ENCODE measurements at places on chromosomes 5 and 9.

DNA sequence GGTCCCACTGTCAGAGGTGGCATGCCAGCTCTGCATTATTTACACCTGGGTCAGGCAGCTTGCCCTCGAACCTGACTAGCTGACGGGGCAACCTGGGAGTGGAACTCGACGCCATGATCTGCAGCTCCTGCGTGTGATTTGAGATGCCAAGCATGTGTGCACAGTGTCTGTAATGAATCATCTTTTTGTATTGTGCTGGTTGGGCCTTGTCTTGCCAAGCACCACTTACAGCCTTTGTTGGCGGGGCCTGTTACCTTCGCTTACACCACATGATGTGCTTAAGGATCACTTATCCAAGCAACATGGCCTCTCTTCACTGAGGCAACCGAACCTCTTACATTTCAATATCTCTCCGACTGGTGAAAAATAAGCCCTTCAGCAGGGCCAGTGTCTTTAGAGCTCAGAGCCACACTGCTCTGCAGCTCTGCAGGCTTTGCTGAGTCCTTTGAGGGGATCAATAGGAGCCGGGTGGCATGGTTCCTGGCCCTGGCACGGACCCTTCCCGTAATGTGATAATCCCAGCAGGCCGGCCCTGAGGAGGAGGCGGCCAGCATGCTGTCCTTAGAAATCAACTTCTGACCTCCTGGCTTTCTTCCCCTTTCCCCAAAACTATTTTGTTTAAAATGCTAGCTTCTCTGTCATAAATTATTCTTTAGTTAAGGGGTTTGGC is 297.7 kb upstream of the CD180 start:
- DNase-seq = peak; percentile 82

DNA sequence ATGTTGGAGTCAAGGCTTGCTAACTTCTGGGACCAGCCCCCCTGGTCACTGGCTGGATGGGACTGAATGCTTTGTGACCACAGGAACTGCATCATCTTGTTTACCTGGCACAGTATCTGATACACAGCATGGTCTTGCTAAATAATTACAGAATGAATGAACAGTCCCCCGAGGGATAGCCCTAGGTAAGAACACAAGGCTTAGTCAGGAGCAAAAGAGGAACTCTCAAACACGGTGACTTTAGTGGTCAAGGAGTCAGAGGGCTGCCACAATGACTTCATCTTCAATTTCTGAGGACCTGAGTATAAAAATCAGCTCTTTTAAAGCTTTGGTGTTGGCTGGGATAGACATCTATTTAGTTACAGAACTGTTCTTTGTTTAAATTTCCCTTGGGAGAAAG is 15.1 kb upstream of the CXCL14 start:
- DNase-seq = no peak

DNA sequence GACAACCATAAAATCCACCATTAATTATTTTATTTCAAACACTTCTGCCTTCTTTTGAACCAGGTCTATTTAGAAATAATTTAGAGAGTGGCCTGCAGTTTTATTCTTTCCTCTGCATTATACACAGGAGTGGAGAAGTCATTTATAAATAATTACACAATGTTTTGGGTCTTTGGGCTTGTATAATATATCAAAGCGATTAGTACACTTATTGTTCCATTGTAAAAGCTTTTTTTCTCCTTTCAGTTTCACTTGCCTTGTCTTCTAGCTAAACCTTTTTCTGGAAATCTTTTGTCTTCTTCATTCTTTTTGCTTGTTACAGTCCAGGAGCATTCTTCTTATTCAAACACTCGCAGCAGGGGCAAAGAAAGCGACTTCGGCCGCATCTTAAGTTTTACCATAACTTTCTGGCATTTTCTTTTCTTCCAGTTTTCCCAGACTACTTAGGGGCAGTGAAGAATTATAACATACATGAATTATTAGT is 7.3 kb upstream of the NEUROG1 start:
- DNase-seq = no peak

DNA sequence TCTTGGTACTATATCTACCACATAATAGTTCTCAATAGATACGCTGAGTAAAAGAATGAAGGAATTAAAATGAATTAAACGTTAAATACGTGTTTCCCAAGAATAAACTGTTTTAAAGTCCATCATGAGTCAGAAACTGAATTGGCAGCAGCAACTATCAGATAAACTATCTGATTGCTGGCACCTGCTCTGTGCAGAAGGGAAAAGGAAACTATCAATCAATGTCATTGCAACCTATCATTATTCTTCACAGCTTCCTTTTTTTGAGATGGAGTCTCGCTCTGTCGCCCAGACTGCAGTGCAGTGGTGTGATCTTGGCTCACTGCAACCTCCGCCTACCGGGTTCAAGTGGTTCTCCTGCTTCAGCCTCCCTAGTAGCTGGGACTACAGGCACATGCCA is 8.8 kb upstream of the WDR36 start:
- DNase-seq = no peak

- no peak for DNase-seq
These were observed 225.0 kb downstream of the AOPEP start for GRCh38 chr9:94951324-94952135.

- peak; percentile 66 for DNase-seq
These were observed 21.2 kb downstream of the DYNC2I2 start for GRCh38 chr9:128635266-128636023.

DNA sequence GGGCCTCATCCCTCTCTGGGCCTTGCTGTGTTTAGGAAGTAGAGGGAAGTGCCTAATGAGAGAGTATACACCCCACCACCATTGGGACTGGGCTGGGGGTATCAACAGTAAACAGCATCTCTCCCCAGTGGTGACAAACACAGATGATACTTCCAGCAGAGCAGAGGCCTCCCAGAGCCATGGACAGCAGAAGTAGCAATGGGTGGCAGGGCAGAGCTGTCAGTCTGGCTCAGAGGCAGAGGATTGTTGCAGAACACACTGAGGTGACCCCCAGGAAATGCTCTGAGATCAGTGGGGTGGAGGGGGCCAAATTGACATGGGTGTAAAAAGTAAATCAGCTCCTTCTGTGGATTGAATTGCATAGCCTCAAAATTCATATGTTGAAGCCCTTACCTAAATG is 12.1 kb upstream of the P4HA2 start:
- no peak for DNase-seq

DNA sequence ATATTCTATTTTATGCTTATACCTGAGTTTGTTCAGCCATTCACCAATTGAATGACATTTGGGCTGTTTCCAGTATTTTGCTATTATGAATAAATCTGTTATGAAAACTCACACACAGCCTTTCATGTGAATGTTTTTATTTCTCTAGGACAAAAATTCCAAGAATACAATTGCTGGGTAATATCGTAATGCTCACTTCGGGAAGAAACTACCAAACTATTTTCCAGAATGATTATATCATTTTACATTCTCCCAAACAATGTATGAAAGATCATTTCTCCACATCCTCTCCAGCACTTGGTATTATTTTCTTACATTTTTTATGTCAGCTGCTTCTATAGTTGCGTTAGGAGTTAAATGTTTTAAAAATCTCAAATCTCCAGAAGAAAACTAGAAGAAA is 58.3 kb upstream of the LHFPL2 start:
- DNase-seq = no peak

GRCh38 chr9:100394816-100395215 is 32.1 kb upstream of the MSANTD3 start:
- no peak for DNase-seq

- DNase-seq = no peak
These were observed 114.2 kb upstream of the CACNA1B start for GRCh38 chr9:137763271-137763955.

GRCh38 chr5:76365561-76365960 is 37.5 kb upstream of the IQGAP2 start:
- no peak for DNase-seq

DNA sequence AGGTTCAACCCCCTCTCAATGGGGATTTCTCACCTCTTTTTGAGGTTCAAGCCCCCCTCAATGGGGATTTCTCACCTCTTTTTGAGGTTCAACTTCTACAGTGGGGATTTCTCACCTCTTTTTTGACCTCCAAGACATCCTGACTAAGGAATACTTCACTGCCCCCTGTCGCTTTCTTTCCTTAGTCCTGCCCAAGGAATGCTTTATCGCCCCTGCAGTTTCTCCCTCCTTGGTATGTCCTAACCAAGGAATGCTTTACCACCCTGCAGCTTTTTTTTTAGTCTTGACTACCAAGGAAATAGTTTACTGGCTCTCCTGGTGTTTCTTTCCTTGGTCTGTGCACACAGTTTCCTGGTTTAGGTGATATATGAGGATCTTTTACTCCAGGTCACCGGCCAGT is 9.6 kb upstream of the IRGM start:
- DNase-seq = no peak

GRCh38 chr5:2105141-2105540 is 222.4 kb upstream of the IRX4 start:
- DNase-seq = no peak

- no peak for DNase-seq
These were observed 770.3 kb downstream of the KCTD16 start for GRCh38 chr5:144941004-144941403.

GRCh38 chr5:89994266-89994665 is 415.3 kb downstream of the CETN3 start:
- no peak for DNase-seq

DNA sequence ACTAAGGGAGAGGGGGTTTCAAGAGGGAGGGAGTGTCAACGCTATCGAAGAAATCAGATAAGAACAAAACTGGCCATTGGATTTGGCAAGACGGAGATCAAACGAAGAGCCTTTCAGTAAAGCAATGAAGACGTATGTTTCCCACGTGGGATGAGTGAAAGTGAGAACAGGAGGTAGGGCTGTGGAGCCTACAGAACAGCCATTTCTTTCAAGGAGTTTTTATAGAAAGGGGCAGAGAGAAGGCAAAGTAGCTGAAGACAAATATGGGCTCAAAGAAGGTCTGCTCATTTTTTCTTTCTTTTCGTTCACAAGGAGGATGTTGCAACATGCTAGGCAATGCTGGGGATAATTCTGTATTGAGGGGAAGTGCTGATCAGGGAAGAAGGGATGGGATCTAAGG is 98.3 kb downstream of the SUSD1 start:
- no peak for DNase-seq

GRCh38 chr9:10230512-10230911 is 382.3 kb downstream of the PTPRD start:
- no peak for DNase-seq

DNA sequence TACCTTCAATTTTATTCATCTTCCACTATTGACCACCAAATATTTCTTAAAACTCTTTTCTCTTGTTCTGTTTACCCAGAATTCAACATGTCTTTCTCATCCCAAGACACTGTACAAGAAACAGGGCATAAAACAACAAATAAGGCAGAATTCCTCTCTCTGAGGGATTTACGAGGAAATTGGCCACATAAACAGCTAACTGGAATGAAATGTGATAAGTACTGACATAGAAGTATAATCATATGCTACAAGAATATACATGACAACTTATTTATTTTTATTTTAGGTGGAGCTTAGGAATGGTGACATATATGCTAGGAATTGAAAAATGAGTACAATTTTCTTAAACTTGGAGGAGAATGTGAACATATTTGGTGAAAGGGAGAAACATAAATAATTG is 48.8 kb upstream of the FBN2 start:
- no peak for DNase-seq

DNA sequence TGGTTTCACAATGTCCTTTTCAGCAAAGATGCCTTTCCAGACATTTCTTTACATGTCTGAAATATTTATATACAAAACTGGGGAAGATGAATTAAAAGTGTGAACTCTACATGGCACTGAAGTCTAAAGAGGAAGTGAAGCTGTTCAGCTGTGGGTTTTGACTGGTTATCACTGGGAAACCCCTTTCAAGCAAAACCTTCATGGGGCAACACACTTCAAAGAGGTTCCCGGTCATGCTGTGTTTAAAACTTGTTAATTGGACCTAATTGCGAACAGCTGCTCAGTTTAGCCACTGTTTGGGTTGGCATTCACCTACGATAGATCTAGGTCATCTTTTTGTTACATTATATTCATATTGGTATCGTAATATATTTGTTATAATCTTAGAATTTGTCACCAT is 20.0 kb upstream of the GDNF start:
- no peak for DNase-seq

DNA sequence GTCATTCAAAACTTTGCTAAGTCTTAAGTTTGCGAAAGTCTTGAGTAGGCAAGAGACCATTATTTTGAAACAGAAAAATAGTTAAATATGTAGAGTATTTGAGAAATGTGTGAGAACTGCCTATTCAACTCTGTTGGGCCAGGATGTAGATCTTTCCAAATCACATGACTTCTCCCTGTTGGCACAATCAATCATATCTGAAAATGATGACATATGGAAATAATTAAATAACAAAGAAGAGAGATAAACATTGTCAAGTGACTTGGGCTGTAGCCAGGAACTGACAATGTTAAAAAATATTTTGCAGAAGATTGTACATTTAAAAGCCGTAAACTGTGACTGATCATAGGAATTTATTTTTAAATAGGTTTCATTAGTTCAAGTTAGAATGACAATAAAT is 104.6 kb upstream of the IL6ST start:
- DNase-seq = no peak

DNA sequence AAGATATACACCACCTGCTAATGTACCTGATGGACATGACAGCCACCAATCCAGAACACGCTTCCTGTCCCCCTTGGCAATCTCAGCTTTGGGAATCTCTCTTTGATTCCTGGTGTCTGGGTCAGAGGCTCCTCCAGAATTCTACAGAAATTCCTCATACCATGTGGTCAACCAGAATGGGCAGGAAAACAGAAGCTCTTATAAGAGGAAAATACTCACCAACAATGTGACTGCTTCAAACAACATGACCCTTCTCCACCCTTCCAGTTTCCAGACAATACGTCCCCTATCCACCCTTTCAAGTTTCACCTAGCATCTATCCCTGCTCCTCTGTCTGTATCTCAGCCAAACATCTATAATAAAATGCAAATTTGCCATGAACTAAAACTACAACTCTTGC is 247.2 kb downstream of the DENND1A start:
- no peak for DNase-seq

DNA sequence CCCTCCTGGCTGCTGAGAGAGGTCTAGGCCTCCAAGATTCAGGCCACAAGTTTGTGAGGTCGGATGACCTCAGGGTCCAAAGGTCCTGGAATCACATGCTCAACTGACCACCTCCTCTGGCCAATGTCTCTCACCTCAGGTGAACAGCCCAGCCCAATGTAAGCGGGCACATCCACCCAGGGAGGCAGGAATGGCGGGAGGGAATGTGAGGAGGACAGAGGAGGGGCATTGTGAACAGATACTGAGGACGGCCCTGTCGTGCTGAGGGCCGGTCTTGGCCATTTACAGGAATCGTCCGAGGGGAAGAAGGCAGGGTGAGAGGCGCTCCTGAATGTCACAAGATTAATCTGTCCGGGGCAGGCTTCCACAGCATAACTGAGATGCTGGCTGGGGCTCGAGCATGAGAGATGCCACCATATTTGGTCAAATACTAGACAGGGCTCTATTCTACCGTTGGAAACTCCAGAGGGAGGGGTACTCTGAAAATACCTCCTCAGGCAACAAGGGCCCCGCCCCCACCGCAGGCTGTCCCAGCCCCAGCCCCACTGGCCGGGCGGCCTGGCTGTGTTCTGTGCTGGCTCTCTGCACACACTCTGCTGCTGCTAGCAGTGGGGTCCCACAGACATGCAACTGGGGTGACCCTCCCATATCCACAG is 1.5 kb upstream of the IL17B start:
- no peak for DNase-seq

- DNase-seq = no peak
These were observed 336.3 kb downstream of the ACTL7B start for GRCh38 chr9:108519437-108519836.

- no peak for DNase-seq
These were observed 30.5 kb downstream of the XRCC4 start for GRCh38 chr5:83107692-83108420.

All from NCI-H345 (cell line).